ENCODE measurements at places on chromosomes 13 and 19.

DNA sequence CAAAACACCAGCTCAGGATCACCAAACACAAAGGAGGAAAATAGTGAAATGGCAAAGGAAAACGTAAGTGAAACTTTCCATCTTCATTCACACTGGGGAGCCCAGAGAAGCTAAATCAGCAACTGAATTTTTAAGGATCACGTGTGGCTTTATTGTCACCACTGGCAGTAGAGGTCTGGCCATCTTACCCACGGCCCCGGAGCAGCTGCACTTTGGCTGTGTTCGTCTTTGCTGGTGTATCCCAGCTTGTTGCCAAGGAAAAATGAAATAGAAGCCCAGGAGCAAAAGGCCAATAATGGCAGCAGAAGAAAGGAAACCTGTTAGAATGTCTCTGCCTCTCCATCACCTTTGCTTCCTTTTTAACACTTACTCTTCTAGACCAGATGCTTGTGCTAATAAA lies 274.7 kb downstream of the FOXO1 start:
- DNase-seq, result no peak

- DNase-seq, result no peak
Observed at GRCh38 chr19:976476-976875, 7.7 kb upstream of the WDR18 start.

- DNase-seq, result no peak
Observed at GRCh38 chr13:55653497-55653896, 1487.2 kb upstream of the PRR20A start.

DNA sequence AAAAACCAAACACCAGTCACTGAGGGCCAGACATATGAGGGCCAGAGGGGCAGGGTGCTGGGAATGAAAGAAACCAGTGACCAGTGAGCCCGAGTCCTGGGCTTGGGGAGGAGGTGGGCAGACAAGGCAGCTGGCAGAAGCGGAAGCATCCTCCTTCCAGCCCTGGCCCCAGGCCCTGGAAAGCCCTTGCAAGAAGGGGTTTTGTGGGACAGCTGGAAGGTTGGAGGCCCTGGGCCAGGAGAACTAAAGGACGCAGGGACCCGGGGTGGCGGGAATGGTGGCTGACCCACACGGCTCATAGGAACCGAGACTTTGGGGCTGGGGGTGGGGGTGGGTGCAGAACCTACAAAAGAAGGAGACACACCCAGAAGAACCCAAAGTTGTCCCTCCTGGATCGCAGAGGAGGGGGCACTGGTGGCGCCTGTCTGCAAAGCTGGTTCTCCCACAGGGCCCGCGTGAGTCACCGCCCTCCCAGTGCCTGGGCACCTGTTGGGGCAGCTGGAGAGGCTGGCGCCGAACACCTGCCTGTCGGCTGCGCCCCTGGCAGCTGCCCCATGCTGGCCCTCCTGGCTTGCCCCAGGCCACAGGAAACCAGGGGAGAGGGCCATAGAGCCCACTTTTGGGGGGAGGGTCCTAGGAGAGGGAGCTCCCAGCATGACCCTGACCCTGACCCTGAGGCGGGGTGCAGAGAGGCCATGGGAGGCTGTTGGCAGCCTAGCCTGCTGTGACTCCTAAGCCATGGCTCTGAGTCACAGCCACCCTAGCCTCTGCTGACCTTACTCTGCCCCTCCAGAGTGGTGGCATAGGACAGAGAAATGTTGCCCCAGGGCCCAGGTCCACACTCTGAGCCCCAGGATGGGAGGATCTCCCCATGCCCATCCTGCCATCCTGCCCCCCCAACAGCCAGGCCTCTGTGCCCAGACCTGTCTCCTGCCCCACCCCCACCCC lies 802 bp downstream of the DMPK start:
- no peak for DNase-seq

DNA sequence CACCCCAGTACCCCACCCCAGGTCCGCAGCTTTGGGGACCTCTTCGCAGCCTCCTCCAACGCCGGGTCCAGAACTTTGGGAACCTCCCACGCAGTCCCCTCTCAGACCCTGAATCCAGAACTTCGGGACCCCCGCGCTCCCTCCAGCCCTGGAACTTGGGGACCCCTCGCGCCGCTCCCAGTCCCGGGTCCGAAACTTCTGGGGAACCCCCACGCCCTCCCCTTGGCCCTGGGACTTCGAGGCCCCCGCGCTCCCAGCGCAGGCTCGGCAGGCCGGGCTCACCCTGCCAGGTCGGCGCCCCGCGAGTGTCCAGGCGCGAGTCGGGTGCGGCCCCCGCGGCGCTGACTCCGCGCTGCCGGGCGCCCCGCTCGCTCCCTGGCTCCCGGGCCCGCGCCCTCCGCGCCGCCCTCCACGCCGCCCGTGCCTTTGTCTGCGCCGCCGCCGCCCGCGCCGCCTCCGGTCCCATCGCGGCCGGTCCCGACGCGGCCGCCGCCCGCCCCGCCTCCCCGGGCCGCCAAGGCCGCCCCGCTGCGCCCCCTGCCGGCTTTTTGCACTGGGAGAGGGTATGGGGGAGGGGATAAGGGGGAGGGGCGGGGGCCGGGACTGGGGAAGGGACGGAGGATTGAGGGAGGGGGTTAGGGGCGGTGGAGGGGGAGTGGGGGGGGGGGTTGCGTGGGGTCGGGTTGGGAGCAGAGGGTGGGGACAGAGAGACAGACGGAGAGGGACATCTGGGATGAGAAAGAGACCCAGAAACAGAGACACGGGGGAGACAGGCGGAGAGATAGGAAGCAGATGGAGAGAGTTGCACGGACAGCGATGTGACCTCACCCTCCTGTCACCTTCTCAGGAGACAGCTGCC lies at the start of gene HOMER3:
HOMER3 (minus strand) TSS at position 449 of the 859 bp plus-strand sequence. CDS start 2,235 bp downstream, outside the sequence.
- DNase-seq, result peak; percentile 86

- no peak for DNase-seq
Observed at GRCh38 chr19:13057147-13057572, 45.5 kb downstream of the LYL1 start.

DNA sequence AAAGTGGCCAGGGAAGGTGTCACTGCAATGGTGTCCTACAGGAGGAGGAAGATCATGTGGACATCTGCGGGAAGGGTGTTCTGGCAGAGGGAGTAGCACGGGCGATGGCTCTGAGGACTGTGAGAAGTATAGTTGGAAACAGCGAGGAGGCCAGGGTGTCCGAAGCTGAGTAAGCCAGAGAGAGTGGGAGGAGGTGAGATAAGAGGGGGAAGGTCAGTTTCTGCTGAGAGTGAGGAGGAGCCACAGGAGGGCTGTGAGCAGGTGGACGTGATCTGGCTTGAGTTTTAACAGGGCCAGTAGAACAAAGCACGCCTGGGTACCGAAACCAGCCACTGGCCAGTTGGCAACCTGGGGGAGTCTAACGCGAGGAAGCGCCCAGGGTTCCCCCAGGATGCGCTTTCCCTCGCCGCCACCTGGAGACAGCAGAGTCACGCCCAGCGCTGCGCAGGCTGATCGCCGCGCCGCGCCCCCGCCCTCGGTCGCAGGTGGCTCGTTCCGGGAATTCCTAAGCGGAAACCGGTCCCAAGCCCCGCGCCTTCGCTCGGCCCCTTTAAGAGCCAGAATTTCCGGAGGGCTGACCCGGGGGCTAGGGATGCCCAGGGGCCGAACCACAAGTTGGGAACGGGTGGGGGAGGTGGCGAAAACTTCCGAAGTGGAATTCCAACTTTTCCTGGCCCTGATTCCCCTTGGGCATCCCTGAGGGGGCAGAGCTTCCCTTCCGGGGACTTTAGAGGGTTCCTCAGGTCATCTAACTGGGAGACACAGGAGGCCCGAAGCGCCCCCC lies 1.1 kb upstream of the LSR start:
- peak; percentile 69 for DNase-seq

- peak; percentile 50 for DNase-seq
Observed at GRCh38 chr13:113862931-113863523, 849 bp downstream of the GAS6 start.
